ENCODE measurements at places on chromosomes 7 and 10.

DNA sequence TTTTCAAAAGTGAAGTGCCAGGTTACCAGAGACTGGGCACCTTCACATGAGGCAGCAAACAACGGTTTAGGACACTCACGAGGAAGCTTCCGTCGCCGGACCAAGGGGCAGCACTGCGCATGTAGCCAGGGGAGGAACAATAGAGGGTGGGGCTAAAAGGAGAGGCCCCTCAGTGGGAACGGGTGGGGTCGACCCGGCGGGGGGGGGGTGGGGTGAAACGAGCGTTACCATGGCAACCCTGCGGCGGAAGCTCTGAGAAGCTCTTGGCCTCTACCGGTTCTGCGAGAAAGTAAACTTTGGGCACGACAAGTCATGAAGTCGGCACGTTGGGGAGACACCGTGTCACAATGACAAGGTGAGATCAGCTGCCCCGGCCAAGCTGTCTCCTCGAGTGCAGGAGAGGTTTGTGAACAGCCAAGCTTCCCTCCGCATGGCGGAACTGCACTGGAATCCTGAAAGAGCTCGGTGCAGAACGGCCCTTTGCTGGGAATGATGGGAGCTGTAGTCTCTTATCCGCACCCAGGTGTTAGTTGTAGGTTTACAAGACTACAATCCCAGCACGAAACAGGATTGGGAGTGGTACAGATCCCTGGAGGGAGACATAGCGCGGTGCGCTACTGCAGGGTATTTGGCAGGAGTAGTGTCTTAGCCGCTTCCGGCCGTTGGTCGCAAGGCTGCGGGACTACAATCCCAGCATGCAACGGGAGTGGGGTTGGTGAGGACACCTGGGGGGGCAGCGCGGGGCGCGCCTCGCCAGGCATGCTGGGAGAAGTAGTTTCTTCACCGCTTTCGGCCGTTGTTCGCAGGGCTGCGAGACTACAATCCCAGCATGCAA, 72.8 kb upstream of the ZNF722 start:
- peak; percentile 38 for DNase-seq

DNA sequence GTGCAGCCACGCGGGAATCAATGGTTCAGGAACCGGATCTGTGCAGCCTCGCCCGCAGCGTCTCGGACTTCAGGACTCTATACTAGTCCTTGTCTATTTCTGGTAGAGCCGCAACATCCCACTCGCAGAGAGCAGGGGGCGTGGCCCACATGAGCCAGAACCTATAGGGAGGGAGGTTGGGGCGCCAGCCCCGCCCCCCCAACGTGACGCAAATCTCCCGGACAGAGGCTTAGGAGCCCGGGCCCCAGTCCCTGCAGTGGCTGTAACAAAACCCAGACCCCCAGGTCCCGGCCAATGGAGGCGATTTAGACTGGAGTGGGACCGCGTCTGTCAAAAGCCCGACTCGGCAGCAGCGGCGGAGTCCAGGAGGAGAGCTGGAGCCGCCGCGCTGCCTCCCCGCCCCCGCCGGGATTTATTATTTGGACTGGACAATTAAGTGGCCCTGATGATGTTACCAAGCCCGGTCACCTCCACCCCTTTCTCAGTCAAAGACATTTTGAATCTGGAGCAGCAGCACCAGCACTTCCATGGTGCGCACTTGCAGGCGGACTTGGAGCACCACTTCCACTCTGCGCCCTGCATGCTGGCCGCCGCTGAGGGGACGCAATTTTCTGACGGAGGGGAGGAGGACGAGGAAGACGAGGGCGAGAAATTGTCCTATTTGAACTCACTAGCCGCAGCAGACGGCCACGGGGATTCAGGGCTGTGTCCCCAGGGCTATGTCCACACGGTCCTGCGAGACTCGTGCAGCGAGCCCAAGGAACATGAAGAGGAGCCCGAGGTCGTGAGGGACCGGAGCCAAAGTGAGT, at the start of gene NKX2-3:
NKX2-3 (plus strand) TSS at position 256 of the 809 bp plus-strand sequence; CDS start at position 446, 190 bp downstream.
- DNase-seq: no peak

- no peak for DNase-seq
Measured at GRCh38 chr10:81708416-81708815, 166.6 kb upstream of the NRG3 start.

DNA sequence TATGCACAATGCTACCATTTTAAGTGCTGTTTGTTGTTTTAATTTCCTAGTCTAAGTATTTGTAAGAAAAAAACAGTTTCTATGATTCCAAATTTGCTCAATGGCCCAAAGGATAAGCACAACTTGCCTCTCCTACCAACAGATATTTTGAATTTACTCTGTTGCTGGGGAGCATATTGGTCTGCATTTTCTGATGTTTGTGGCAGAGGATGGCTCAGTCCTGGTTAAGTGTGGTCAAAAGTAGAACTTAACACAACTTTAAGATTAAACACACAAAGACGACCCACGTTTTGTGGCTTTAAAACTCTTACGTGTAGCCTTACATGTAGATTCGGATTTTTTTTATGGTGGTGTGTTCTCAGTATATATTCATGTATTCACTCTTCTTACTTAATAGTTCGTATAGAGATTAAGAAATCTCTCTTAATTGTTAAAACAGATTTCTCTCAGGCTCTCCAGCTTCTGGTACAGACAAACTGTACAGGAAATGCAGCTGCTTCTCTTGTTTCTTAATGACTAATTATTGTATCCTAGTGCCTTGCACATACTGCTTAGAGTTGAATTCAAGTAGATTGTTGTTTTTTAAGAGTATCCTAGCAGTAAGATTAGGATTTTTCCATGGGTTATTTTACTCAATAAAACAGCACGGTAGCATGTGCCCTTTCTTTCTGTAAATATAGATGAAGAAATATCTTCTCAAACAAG, 86.2 kb downstream of the GPR85 start:
- no peak for DNase-seq

DNA sequence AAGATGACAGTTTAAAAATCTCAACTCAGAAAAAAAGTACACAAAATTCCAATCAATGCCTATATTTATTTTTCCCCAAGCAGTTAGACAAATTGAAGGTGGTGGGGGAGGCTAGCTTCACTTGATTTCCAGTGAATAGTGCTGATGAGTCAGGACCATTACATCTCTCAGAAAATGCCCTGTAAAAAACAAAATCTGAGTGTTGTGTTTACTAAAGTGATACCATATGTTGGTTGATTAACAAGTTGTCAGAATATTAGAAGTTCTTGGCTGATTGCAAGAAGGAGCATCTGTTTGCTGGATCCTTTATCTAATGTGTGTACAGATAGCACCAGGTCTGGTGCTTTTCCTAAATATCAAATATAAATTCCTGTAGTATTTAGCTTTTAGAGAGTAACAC, 31.3 kb upstream of the KIAA1217 start:
- no peak for DNase-seq

DNA sequence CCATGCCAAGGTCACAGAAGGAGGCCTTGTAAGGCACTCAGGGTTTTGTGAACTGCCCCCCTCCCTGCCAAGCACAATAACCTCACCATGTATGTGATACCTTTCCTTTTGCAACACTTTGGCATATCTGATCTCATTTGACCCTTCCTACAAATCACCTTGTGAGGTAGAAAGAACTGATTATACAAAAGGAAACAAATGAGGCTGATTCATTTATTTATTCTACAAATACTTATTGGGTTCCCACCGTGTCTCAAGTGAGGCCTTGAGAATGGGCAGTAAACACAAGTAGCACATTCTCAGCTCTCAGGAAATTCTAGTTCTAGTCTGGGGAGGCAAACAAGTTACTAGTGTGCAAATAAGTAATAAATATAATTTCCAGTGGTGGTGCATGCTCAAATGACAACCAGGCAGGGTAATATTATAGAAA, 19.6 kb downstream of the PLCE1 start:
- DNase-seq: no peak

- DNase-seq: no peak
Measured at GRCh38 chr7:96169439-96169838, 152.5 kb downstream of the SLC25A13 start.

DNA sequence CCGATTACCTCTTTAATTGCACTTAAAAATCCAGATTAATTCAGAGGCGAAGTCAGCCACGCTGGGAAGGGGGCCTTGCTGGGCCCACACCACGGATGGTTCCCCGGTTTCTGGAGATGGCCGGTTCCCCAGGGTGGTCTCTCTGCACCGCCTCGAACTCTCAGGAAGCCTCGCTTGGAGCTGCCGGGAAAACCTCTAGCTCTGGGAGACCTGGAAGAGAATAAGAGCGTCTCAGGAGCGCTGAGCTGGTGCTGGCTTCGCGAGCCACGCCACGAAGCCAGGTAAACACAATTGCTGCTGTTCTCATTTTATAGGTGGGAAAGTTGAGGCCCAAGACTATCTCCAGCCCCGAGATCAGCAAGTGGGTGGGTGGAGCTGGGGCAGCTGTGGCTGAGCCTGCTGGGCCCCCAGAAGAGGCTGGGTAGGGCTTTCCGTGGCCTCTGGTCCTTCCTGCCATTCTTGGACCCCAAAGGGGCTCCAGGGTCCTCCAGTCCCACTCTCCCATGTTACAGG, 110.4 kb downstream of the MICALL2 start:
- DNase-seq: no peak

GRCh38 chr7:69640216-69640615, 41.9 kb downstream of the AUTS2 start:
- DNase-seq: no peak

DNA sequence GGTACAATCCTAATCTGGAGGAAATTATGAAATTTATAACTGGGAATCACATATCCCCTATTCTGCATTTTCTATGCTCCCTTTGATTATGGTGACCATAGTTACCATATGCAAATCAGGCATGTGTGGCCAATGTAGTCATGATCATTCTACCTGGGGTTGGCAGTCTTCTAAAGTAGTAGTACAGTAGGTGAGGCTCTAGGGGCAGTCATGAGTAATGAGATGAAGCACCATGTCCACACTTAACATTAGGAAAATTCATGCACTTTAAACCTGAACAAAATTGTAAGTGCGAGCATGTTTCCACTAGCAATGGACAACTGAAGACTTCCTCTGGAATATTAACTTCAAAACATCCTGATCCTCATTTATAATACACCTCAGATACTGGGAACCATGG, 545.9 kb downstream of the SUGCT start:
- peak; percentile 10 for DNase-seq

- no peak for DNase-seq
Measured at GRCh38 chr10:88592906-88593305, 6.3 kb downstream of the LIPJ start.

DNA sequence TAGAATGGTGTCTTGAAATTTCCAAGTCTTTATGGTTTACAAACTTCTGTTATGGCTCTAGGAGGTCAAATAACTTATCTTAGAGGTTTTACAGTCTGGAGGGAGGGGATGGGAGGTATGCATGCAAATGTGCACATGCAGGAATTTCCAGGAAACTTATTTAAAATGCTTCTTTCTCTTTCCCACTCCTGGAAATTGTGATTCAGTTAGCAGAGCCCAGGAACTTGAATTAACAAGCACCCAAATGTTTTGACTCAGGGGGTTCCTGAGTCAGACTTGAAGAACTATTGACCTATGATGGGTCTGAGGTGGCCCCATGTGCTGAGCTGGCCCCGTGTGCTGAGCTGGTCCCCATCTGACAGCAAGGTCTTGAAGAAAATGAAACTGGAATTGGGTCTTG, 669.4 kb downstream of the INHBA start:
- no peak for DNase-seq

- no peak for DNase-seq
Measured at GRCh38 chr7:80763289-80763688, 124.8 kb downstream of the CD36 start.

GRCh38 chr10:79027147-79028055, 41.4 kb upstream of the ZMIZ1 start:
- no peak for DNase-seq

DNA sequence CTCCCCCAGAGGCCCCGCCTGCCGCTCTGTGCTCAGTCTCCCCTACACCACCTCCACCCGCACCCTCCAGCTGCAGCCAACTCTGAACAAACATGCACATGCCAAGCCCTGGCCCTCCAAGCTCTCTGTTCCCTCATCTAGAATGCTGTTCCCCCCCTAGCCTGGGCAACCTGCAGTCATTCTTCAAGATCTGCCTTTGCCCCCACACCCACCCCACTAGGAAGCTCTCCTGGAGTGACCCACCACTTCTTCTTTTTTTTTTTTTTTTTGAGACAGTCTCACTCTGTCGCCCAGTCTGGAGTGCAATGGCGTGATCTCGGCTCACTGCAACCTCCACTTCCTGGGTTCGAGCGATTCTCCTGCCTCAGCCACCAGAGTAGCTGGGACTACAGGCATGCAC, 13.7 kb downstream of the MYL10 start:
- DNase-seq: no peak

- no peak for DNase-seq
Measured at GRCh38 chr10:132585732-132586722, 48.4 kb downstream of the INPP5A start.

DNA sequence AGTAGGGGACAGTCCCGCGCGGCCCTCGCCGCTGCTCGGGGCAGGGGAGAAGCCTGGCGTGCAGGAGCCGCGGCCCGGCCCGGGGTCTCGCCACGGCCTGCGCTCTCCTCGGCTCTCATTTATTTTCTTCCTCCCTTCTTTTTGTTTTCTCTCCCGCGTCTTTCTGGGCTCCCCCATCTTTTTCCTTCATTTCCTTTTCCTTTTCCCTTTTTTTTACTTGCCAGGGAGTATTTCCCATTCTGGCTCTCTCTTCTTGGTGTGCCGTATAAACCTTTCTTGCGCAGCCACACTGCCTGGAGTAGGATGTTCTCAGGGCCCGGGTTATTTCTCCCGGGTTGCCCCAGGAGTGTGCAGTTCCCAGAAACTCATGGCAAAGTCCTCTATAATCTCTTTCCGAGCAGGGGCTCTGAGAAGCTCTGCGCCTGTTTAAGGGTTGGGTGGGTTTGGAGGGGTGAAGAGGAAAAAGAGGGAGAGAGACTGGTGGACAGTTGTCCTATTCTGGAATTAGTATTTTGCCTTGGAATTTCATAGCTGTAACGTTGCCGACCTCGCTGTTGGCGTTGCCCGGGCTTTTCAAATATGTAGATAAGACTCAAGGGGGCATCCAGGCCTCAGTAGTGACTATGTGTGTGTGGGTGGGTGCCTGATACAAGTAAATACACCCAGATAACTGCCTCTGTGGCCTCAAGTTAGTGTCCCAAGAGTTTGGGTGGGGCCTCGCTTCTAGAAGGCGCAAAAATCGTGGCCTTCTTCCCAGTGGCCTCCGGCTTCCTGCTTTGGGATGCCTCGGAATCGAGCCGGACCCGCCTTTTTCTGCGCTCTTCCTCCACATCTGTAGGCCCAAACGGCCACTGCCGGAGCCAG, 4.3 kb upstream of the ZNF503 start:
- DNase-seq: no peak
